ENCODE measurements at places on chromosomes 3 and 15.

- no peak for DNase-seq
Measured at GRCh38 chr3:70554170-70554569, 241.7 kb upstream of the MDFIC2 start.

- peak; percentile 14 for DNase-seq
Measured at GRCh38 chr3:196208942-196209695, 2.1 kb downstream of the ZDHHC19 start.

DNA sequence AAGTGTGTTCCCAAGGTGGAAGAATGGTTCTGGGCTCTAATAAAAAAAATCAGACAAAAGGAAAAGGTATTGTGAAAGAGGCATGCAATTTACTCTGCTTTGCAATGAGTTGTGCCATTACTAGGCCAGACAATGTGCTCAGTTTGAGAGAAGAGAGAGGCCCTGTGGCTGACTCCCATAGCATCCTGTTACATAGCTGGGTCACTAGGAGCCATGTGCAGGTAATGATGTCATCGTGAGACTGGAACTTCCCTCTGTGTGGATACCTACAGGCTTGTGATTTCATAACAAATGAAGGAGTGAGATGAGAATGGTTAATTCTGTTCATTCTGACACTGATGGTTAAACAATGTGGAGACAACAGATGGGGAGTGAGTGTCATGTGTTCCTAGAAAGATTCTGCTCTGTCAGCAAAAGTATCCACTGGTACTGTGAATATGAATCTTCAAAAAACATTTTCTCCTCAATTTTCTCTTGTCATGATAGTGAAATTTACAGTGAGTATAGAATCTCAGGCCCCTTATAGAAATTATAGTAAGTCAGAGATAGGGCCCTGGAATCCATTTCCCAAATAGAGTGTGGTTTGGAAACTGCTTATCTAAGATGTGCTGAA lies 648.7 kb upstream of the DPPA4 start:
- DNase-seq, result peak; percentile 54

DNA sequence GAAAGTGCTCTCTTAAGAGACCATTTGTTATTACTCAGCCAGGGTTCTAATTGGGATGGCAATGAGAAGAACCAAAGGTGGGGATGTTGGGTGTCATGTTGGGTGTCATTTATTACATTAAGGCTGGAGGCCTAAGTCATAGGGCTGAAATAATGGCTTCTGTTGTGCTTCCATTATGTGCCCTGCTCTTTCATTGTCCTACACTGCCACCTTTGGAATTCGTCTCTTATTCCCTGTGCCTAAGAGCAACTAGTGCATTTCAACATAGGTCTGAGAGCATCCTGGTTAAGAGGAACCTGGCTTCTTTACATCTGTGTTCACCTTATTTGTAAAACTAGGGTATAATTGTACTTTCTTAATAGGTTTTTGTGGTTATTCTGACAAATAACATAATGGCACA lies 32.2 kb downstream of the RIOX2 start:
- DNase-seq, result peak; percentile 49

GRCh38 chr15:40746916-40747418 lies 8.1 kb downstream of the RMDN3 start:
- no peak for DNase-seq

- no peak for DNase-seq
Measured at GRCh38 chr15:23646165-23647000, 1.3 kb downstream of the MAGEL2 start.

DNA sequence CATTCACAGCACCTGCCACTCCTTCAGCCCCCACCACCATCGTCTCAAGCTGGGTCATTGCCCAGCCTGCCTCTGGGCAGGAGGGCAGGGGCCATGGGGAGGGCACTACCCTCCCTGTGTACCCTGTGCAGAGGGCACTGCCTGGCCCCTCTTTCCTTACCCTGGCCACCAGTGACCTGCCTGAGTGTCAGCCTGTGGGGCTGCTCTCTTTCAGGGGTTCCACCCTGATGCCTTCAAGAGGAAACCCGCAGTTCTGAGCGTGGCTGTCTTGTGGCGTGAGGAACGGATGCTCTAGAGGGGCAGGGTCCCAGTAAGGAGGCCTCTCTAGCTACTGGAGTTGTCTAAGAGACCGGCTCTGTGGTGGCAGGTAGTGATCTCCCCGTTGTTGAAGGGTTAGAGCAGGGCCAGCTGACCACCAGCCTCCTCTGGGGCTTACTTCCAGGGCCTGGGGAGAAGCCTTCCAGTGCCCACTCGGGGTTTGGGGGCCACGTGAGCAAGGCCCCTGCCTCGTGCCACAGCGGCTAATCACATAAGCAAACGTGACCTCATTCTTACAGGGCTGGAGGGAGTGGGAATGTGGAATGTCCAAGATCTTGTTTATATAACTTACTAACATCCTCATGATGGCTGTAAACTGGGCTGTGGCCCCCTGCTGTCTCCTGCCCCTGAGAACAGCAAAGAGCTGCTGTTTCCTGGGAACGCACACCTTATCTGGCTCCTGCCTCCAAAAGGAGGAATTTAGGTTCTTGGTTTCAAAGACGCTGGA lies 31.4 kb upstream of the SEC13 start:
- DNase-seq, result no peak

GRCh38 chr3:71584394-71585011 lies 975 bp upstream of the FOXP1 start:
- peak; percentile 55 for DNase-seq

DNA sequence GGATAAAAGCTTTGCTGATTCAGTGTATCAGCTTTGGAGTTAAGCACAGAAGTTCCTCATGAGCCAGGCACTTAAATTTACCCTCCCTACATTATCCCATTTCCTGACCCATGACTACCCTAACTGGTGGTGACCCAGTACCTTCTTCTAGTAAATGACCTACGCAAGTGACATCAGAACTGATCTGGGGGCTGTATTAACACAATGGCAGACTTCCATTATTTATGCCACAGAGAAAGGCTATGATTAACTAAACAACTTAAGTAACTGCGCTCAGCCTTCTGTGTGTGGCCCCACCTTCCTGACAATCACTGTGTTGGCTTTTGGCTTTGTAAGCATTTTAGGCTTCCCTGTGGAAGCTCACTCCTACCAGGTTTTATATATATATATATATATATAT lies 1.9 kb downstream of the MB21D2 start:
- DNase-seq, result peak; percentile 30

DNA sequence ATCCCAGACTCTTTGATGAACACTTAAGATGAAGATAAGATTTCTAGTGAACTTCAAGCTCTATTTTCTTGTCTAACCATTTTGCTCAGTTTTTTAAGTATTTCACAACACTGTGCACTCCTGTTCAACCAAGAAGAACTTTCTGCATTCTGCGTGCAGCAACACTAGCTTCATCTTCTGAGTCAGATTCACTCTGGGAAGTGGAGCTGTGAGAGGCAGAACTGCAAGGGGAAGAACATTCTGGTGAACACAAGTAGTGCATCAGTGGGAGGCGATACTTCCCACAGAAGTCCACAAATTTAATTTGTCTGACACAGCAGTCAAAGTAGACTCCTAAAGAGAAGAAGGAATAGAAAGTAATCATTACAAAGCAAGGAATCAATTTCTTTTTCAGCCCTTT lies 18.1 kb downstream of the LRRC58 start:
- no peak for DNase-seq
